HCT116 (cell line): ENCODE measurements at places on chromosomes 2 and 18. TPM values are rescaled to one million over a fixed set of nuclear protein-coding genes. Genes with fewer than 3 reads are reported as not detected.

- peak; percentile 3 for DNase-seq
- no peaks in the 10 kb centered on the region for H3K4me1 ChIP-seq
- H3K36me3 ChIP-seq = no peaks in the 10 kb centered on the region
- H3K27ac ChIP-seq = no peak overlapping the region
These were observed 515.9 kb downstream of the SLC4A3 start for GRCh38 chr2:220143336-220143735.

- H3K27ac ChIP-seq = no peak overlapping the region
- no peaks in the 10 kb centered on the region for H3K36me3 ChIP-seq
- no peaks in the 10 kb centered on the region for H3K4me1 ChIP-seq
- H3K27me3 ChIP-seq = no peaks in the 10 kb centered on the region
These were observed 22.4 kb upstream of the CREG2 start for GRCh38 chr2:101409699-101410098.

DNA sequence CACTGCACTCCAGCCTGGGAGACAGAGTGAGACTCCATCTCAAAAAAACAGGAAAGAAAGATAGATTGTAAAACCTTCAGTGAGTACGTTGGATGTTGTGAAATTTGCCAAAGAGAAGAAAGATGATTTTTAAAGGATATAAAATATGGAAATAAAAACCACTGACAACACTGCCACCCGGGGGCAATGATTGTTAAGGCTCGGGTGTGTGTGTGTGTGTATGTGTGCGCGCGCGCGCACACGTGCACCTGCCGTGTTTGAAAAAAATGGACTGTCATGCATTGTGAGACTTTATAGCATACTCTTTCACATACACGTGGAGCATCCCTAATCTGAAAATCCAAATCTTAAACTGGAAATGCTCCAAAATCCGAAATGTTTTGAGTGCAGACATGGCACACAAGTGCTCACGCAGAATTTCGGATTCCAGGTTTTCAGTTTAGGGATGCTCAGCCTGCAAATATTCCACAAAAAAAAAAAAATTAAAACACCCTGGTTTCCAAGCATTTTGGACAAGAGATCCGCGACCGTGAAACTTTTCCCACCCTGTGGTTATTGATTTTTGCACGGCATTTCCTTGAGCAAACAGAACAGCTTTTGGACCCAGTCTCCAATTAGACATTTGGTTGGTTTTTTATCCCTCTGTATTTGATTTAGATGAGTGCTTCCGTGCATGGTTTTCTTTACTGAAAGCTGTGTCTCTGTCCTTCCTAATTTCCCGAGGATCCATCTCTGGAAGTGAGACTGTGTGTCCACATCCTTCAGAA lies 269.2 kb downstream of the AGAP1 start:
- H3K27me3 ChIP-seq = no peaks in the 10 kb centered on the region
- no peak for DNase-seq
- no peak overlapping the region for H3K4me3 ChIP-seq
- peaks cover 10% of the 10 kb centered on the region for H3K4me1 ChIP-seq

GRCh38 chr18:615092-615521 lies 18.3 kb downstream of the CLUL1 start:
- no peaks in the 10 kb centered on the region for H3K36me3 ChIP-seq
- no peak overlapping the region for H3K4me3 ChIP-seq
- no peak for DNase-seq
- no peak overlapping the region for H3K27ac ChIP-seq
- no peaks in the 10 kb centered on the region for H3K4me1 ChIP-seq
- H3K27me3 ChIP-seq = no peaks in the 10 kb centered on the region

The CFC1 gene
- not detected for total RNA-seq

The PTGR3 gene
- total RNA-seq = 25.3 TPM

The KIAA2012 gene
- total RNA-seq = not detected

The POTEC gene
- not detected for total RNA-seq
